ENCODE measurements at places on chromosomes 5 and 9. TPM values are rescaled to one million over a fixed set of nuclear protein-coding genes. Genes with fewer than 3 reads are reported as not detected.

The CAST gene
- 13.4 TPM for total RNA-seq

The CCL21 gene
- not detected for total RNA-seq

The ACTBL2 gene
- not detected for total RNA-seq

The CER1 gene
- not detected for total RNA-seq

The GPR150 gene
- total RNA-seq, result not detected

The ABO gene
- total RNA-seq, result under 0.01 TPM

The NKD2 gene
- total RNA-seq, result 3.0 TPM

The CCL27 gene
- total RNA-seq, result 0.31 TPM

The BAAT gene
- 0.31 TPM for total RNA-seq

The PCDHGA8 gene
- total RNA-seq, result 8.0 TPM

The MTRR gene
- total RNA-seq, result 29.9 TPM

The NR5A1 gene
- total RNA-seq, result under 0.01 TPM

The ZNF367 gene
- total RNA-seq, result 3.3 TPM

The ZFP2 gene
- 9.4 TPM for total RNA-seq

The TXNDC8 gene
- total RNA-seq, result not detected

The DND1 gene
- 0.31 TPM for total RNA-seq

The MUSK gene
- 0.16 TPM for total RNA-seq

The ATG10 gene
- 6.1 TPM for total RNA-seq

The FBXW11 gene
- total RNA-seq, result 162 TPM

The SPATA6L gene
- 10.9 TPM for total RNA-seq

The PRRX2 gene
- 0.16 TPM for total RNA-seq

The PCDHGC5 gene
- total RNA-seq, result 6.2 TPM

The C5orf46 gene
- not detected for total RNA-seq

The SHB gene
- 14.2 TPM for total RNA-seq

The SIMC1 gene
- total RNA-seq, result 17.5 TPM

The CFAP90 gene
- total RNA-seq, result 2.2 TPM

The AJM1 gene
- 0.94 TPM for total RNA-seq

The PDGFRB gene
- total RNA-seq, result 13.7 TPM

The TRAF1 gene
- total RNA-seq, result 2.5 TPM

The IFNA8 gene
- total RNA-seq, result not detected

The RPP25L gene
- 5.5 TPM for total RNA-seq

The INSL6 gene
- total RNA-seq, result not detected

The MEF2C gene
- 2,088 TPM for total RNA-seq
